Calu3 (cell line): ENCODE measurements at places on chromosomes 12 and 14. TPM values are rescaled to one million over a fixed set of nuclear protein-coding genes. Genes with fewer than 3 reads are reported as not detected.

Gene GYS2
- not detected in 2 replicates for total RNA-seq

Gene OTX2
- total RNA-seq, result not detected in 2 replicates

DNA sequence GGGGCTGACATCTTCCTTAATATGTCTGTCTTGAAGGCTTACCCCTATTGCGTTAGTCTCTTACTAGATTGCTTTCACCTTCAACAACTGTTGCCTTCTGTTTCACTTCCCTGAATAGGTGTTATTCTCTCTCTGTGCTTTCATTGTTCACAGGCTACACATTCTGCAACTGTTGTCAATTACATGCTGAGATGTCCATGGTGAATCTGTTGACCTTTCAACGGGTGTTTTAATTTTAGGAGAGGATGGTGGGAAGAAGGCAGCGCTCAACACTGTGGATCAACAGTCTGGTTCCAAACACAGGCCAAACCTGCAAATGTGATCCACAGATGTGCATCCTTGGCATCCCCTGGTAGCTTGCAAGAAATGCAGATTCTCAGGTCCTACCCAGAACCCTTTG, 101.9 kb downstream of the DACT1 start:
- no peak for DNase-seq

DNA sequence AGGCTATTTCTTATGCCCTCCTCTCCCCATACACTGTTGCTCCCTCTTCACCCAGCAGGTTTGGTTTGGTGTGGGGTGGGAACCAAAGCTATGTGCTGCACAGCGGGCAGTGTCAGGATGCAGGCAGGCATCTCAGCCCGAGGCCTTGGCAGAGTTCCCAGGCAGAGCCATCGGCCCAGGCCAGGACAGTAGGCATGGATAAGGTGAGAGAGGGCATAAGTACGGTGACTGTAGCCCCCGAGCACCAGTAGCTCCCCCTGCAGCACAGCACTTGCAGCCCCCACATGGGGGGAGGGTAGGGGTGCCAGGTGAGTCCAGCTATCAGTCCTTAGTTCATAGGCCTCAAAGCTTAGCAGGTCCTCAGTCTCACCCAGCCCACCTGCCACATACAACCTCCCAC, 7.2 kb downstream of the KLHL33 start:
- DNase-seq, result no peak

Gene CCDC177
- total RNA-seq, result not detected in 2 replicates

DNA sequence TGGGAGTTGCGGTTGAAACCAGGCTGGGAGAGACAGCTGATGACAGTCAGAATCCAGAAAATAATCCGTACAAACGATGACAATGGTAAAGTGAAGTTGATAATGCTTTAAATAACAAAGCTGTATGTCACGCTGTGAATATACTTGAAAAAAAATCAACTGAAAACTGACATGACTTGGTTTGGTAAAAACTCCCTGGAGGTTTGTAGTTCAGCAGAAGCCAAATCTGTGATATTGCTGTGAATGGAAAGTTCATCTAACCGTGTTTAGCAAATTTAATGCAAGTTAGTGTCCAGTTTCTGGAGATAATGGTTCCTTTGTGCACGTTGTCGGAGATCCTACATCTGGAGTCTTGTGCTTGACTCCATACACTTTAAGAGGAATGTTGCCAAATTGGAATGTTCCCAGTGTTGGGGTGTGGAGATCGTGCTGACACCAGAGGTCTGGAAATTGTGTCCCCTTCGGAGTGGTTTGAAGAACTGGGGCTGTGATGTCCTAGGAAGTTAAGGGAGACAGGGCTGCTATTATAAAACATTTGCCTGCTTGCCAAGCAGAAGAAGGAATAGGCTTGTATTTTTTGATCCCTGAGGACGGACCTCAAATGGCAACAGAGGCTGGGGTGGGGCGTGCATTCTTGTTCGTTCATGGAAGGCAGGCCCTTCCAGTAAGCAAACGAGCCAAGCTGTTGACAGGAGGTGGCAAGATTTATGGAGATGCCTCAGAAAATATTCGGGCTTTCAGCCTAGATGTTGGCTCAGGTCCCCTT, 30.6 kb downstream of the PPFIBP1 start:
- no peak for DNase-seq

DNA sequence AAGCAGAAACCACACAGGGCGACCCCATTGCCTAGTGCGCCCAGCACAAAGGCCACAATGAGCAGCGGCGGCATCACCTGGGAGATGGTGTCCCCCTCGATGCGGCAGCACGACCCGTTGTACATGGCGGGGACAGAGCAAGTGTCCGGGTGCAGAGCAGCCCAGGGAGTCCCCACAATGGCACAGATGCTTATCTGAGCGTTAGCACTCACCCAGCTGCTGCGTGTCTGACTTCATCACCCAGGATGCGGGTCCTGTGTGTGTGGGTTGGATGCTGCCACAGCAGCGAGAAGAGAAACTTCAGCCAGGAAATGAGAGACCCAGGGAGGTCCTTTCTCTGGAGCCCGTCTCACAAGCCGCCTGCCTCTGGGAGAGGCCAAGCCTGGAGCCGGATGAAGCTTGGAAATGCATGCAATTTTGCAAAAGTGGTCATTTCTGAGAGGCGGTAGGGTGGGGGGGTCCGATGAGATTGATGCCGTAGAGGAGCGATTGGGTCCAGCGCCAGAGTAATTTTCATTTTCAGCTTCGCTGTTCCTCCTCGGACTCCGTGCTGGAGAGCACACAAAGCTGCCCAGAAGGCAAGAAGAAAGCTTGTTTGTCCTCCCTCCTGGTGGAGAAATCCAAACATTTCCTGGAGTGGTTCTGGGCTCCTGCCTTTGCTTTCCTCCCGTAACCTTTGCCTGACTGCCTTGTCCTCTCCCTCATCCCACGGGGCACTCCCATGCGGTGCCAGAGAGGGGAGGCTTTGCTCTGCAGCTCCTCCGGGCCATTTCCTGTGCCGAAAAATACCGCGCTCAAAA, at the start of gene HCAR1:
Gene HCAR1, minus strand, starts transcription at position 630 of the 800 bp plus-strand sequence. Its CDS starts 505 bp downstream, at position 125.
- DNase-seq, result peak; percentile 58

GRCh38 chr12:46711756-46712155, 114.0 kb downstream of the SLC38A4 start:
- no peak for DNase-seq

- no peak for DNase-seq
These were observed 18.5 kb downstream of the COL2A1 start for GRCh38 chr12:47985596-47986290.

Gene KCNA1
- total RNA-seq, result not detected in 2 replicates

DNA sequence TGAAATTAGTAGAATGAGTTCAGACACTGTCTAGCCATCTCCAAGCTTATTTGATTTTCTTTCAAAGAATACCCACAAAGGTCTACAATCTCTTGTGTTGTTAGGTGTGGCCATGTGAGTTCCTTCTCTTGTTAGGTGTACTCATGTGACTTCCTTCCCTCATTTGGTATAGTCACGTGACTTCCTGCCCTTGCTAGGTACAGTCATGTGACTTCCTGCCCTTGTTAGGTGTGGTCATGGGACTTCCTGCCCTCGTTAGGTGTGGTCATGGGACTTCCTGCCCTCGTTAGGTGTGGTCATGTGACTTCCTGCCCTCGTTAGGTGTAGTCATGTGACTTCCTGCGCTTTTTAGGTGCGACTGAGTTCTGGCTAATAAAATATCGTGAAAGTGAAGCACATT, 179.6 kb downstream of the TMX1 start:
- no peak for DNase-seq

Gene PTMS
- total RNA-seq, result 53.5 and 62.9 TPM in 2 replicates

DNA sequence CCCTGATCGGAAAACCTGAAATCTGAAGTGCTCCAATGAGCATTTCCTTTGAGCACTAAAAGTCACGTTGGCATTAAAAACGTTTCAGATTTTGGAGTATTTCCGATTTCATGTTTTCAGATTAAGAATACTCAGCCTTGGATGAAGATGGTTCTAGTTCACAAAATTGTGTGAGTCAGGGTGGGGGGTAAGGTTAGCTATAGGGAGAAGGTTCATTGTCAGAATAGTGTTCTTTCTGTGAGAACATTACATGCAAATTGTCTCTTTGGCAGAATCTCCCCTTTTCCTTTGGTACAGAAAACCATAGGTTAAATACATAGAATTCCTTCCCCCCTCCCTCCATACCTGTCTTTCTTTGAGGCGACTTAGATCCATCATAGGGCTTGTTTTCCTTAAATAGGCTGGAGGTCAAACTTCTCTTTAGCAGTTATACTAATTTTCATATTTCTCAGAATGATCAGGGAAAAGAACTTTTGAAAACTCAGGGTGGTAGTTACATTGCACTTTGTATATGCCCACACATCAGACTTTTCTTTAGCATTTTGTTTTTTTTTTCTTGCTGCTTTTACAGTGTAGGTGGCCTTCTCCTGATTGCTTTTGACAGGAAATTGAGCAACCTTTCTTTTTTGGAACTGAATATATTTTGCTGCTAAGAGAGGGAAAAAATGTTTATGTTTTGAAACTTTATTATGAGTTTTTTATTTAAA, 503.5 kb downstream of the PCNX1 start:
- DNase-seq, result no peak

- DNase-seq, result no peak
These were observed 56.5 kb downstream of the SUSD6 start for GRCh38 chr14:69667938-69668335.

GRCh38 chr12:45883187-45883586, 107.2 kb downstream of the SCAF11 start:
- no peak for DNase-seq

Gene OTUB2
- total RNA-seq, result 15.3 and 22.2 TPM in 2 replicates

Gene PIWIL1
- not detected in 2 replicates for total RNA-seq

DNA sequence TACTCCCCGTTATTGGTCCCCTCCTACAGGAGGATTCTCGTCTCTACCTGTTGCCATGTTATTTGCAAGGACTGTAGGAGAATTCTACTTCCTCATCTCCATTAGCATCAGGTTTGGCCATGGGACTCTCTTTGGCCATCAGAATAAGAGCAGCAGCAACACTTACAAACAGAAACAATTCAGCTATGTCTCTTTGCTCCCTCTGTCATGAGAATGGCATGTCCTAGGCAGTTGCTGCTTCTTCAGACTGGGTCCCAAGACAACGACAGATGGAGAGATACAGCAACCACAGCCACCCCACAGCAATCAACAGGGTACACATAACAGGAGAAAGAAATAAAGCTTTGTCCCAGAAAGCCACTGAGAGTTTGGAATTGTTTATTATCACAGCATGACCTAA, 19.7 kb downstream of the SLC41A2 start:
- DNase-seq, result no peak

Gene GUCY2C
- not detected in 2 replicates for total RNA-seq

Gene IRAK3
- 7.8 and 12.0 TPM in 2 replicates for total RNA-seq

Gene ADCY6
- total RNA-seq, result 39.0 and 42.9 TPM in 2 replicates

GRCh38 chr14:90608929-90609341, 207.3 kb downstream of the TTC7B start:
- DNase-seq, result no peak

DNA sequence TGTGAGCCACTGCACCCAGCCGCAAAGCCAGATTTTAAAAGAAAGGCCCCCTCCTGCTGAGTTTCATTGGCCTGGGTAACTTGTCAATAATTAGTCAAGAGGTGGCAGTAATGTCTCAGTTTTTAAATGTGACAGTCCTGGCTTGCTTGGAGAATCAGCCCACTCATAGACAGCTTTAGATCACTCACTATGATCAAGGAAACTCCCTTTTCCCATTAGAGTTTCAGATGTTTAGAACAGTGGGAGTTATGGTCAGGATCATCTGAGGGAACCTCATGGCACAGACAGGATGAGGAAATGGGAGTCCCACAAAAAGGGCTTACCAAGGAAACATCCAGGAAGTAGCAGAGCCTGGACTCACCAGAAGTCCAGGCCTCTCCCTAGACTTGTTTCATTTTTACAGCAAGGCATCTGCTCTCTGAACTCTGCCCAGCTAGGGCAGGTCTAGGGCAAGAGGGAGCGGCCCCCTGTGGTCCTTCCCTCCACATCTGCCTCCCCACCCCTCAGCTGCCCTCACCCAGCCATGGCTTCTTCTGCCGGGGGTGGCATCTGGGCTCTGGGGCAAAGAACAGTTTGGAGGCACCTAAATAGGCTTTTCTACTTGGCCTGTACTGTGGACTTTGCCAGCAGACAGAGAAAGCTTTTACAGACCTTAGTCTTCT, 11.2 kb downstream of the BCL2L14 start:
- peak; percentile 18 for DNase-seq

- no peak for DNase-seq
These were observed 3.7 kb upstream of the BEGAIN start for GRCh38 chr14:100590726-100591452.

Gene SMIM10L1
- 9.7 and 11.0 TPM in 2 replicates for total RNA-seq

DNA sequence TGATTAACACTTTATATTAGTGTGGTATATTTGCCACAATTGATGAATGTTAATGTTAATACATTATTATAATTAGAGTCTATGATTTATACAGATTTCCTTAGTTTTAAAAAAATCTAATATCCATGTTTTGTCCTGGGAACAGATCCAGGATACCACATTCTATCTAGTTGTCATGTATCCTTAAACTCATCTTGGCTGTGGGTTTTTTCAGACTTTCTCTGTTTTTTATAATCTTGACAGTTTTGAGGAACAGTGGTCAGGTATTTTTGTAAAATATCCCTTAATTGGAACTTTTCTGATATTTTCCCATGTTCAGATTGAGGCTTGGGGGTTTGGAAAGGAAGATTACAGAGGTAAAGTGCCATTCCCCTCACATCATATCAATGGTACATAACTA, 104.1 kb downstream of the LMNTD1 start:
- no peak for DNase-seq

- no peak for DNase-seq
These were observed 10.2 kb downstream of the ERG28 start for GRCh38 chr14:75650253-75651058.

DNA sequence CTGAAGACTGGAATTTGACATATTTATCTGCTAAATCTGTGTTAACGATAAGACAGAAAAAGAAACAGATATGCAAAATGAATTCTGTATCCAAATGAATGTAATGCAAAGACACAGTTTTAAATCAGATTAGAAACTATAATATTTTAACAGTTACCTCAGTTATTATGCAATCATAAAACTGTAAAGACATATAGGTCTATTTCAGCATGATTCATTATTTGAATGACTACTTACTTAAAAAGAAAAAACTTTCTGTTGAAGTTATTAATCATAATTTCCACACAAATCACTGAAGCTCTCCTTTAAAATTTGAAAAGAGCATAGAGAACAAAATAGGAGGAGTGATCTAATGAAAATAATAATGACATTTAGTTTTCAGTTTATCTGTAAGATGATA, 742.6 kb downstream of the FSCB start:
- DNase-seq, result no peak

Gene TRIM9
- total RNA-seq, result 1.6 TPM in 2 replicates

Gene PSMB5
- 121 and 138 TPM in 2 replicates for total RNA-seq

Gene TMPRSS12
- not detected in 2 replicates for total RNA-seq

Gene TTC9
- total RNA-seq, result 9.8 and 11.0 TPM in 2 replicates

DNA sequence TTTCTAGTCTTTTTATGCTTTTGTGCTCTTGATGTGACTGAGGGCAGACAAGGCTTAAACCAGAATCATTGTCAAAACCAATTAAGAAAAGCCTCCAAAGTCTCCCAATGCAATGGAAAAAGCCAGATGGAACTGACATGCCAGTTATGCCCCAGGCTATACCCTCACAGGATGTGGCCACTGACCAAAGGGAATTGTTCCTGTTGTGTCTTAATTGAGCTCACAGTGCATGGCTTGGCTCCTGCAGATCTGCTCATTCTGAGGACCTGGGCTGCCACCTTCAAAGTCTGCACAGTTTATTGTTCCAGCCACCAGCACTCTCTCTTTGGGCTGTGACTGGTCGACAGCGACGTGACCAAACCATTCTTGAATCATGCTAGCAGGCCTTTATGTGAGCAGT, 17.1 kb upstream of the BICD1 start:
- DNase-seq, result no peak
